Smooth muscle cell of trachea (primary cell): ENCODE measurements at places on chromosomes 3 and 15. TPM values are rescaled to one million over a fixed set of nuclear protein-coding genes. Genes with fewer than 3 reads are reported as not detected.

Gene GALNT15
- total RNA-seq = 17.9 and 93.0 TPM in 2 replicates

Gene ADCY5
- total RNA-seq = 0.44 and 0.66 TPM in 2 replicates

Gene TTLL13
- total RNA-seq = not detected in 2 replicates

Gene PDIA3
- total RNA-seq = 192 and 247 TPM in 2 replicates

Gene CEMIP
- 111 and 613 TPM in 2 replicates for total RNA-seq

Gene IQCF5
- total RNA-seq = not detected in 2 replicates

Gene RBPMS2
- total RNA-seq = not detected in 2 replicates

Gene MKRN2
- 46.5 and 59.0 TPM in 2 replicates for total RNA-seq
